ENCODE measurements at places on chromosomes 7 and 10.

DNA sequence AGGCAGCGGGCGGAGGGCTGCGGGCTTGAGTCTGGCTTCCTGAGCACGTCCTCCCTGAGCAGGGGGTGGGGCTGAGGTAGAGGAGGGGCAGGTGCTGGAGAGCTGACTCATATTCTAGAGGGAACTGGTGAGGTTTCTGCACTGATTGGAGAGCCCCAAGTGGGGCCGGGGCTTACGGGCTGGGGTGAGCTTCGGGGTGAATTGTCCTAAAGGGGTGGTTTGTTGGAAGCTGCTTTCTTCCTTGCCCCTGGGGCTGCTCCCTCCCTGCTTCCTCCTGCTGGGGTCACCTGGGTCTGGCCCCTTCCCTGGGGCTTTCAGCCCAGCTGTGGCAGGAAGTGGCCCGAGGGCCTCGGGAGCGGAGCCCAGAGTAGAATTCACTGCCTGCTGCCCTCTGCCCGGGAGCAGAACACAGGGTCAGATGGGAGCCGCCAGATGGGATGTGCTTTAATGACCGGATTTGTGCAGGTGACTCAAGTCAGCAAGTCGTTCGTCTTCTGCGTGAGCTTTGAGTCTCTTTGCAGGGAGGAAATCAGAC, 48.6 kb downstream of the FAM20C start:
- DNase-seq: no peak

GRCh38 chr10:72765051-72765745, 73.3 kb downstream of the MCU start:
- DNase-seq: peak; percentile 43

DNA sequence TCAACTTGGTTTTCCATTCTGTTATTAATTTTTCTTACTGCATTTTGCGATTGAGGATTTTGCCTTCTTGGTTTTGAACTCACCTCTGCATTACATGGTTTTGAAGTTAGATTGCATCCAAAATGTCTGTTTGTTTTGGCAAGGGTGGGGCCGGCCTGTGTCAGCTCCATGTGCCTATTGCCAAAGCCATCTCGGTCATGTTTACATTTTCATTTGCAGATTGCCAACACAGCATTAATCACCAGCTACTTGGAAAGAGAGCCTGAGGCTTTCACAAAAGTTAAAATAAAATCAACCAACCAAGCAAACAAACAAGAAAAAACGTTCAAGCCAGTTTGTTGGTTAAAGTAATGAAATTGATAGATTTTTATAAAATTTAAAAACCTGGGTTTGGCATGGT, 695.8 kb downstream of the TYW1 start:
- DNase-seq: no peak

- peak; percentile 80 for DNase-seq
Observed at GRCh38 chr10:68665841-68666240, 55.2 kb upstream of the CCAR1 start.

DNA sequence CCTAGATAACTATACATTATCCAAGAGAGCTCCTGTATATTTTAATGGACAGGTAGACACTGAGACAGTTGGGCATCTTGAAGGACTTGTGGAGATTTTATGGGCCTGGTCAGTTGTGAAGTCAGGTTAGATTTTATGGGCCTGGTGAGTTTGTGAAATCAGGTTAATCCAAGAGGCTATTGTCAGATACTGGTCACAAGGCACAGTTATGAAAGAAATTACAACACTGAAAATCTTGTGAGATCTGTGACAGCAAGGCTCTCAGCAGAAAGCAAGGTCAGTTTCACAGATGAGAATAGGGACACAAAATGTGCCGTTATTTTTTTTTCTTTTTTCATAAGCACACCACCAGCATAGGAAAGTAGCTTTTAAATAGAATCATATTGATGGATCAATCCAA, 167.6 kb downstream of the VTI1A start:
- DNase-seq: no peak
